ENCODE measurements at places on chromosomes 5 and 9.

- no peak for DNase-seq
Observed at GRCh38 chr5:88244686-88245085, 24.0 kb downstream of the TMEM161B start.

DNA sequence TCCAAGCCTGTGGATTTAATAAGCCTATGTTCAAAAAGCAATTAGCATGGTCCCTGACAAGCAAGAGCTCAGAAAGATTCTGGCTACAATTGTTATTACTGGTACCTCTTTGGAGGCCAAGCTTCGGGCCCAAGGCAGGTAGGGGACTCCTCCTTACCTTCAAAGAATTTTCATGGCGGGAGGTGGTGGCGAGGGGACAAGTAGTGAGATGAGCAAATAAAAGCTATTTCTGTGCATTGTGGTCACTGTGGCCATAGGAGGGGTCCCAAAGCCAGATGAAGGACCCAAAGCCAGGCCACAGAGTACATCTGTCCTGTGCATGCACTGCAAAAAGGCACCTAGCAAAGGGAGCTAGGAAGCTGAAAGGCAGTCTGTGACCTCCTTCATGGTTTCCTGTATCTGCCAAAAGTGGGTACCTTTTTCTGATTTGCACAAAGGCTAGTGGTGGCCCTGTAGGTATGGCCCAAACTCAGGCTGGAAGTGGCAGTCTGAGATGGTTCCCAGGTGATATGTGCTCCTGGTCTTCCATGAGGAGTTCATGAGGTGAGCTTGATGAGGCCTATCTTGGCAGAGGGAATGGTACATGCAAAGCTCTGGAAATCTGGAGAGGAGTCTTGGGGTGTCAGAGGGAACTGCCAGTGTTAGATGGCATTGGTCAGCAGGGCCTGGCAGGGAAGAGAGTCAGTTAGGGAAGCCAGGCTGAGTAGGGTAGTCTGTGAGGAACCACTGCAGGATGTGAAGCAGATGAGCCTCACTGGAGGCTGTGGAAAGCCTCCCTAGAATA, 3.3 kb upstream of the CXXC5 start:
- no peak for DNase-seq

GRCh38 chr5:141716468-141716867, 34.4 kb upstream of the ARAP3 start:
- no peak for DNase-seq

DNA sequence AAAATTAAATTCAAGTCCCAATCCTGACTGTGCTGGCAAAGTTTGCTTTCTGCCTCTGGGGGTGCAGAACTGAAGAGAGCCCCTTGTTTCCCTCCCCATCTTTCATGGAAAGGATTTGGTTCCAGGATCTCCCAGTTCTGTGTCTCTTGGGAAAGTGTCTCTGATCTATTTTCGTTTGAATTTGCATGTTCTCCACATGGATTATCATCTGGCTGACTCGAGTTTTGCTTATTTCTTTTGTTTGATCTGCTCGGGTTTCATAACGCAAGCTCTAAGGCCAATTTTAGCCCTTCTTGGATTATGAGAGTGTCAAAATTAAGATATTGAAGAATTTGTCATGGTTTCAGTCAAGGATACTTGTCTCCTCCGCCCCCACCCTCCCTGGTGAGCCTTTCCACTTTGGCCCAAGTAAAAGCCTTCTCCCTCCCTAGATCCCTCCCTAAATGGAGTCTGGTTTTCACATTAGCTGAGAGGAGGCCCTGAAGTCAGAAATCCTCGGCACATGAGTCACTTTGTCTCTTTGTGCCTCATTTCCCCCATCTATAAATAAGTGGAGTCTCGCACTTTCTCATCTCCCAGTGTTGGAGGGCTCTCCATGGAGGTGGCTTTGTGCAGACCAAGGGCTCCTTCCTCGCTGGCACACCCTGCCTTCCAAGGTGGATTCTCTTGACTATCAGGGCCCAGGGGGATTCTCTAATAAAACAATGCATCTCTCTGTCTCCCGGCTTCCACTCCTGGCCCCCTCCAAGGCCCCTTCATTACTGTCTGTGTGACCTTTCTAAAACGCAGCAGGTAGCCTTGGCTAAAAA, 17.3 kb downstream of the ADRB2 start:
- no peak for DNase-seq

DNA sequence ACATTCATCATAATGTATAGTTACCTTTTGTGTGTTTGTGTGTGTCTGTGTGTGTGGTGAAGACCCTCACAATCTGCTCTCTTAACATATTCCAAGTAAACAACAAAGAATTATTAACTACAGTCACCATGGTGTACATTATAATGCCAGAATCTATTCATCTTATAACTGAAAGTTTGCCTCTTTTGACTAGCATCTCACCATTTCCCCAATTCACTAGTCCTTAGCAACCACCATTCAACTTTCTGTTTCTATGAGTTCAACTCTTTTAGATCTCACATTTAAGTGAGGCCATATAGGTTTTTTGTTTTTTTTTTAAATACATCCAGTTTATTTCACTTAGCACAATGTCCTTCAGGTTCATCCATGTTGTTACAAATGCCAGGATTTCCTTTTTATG, 83.6 kb downstream of the SMC2 start:
- DNase-seq = no peak

DNA sequence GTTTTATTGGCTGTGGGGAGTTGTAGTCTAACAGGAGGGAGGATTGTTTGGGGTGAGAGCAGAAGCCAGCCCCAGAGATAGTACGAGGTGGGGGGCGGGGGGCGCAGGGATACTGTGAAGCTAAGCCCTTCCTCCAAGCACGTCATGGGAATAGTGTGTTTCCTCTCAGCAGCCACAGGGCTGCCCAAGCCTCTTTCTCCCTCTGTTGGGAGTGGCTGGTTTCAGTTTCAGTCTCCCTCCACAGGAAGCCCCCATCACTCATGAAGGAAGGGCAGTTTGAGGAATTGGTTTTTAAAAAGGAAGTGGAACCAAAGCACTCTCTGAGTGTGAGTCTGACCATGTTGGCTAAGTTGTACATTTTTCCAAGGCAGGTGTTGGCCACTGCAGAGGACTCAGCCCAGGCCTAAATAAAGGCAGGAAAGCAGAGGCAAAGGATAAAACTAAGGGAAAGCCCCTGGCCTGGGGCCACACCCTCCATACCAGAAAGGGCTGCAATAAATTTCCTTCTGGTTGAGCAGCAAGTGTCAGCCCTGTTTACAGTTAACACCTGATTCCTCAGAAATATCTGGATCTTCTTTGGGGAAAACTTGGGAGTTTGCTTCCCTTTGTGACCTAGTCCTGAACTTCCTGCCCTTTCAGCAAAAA, 3.2 kb downstream of the RAB24 start:
- no peak for DNase-seq

Measured in NCI-H748 treated with DMSO at 0.1 percent for 48 hours (cell line).